Activated CD8-positive, alpha-beta T cell treated with anti-CD3 and anti-CD28 coated beads, Interleukin-2, amount 10 ng/mL, durations not matched to agents 7 days and 5 days (primary cell): ENCODE measurements at places on chromosomes 3 and 15. TPM values are rescaled to one million over a fixed set of nuclear protein-coding genes. Genes with fewer than 3 reads are reported as not detected.

GRCh38 chr3:161026612-161027510 lies 78.3 kb downstream of the B3GALNT1 start:
- no peak for DNase-seq

GRCh38 chr15:38991126-38991525 lies 426.5 kb upstream of the RASGRP1 start:
- DNase-seq: no peak

DNA sequence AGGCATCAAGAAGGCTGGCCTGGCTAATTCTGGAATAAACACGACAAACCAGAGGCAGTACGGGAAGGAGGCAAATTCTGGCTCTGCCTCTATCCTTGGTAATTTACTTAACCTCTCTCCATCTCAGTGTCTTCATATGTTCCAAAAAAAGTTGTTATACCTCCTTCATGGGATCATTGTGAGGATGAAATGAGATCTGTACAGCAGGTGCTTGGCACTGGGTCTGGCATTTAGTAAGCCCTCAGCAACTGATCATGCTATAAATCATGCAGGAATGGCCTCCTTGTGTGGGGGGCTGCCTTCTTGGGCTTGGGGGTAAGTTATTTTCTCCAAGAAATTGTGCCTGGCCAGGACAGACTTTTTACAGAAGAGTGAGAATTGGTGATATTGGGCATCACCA lies 38.3 kb upstream of the TRA2B start:
- DNase-seq: no peak

DNA sequence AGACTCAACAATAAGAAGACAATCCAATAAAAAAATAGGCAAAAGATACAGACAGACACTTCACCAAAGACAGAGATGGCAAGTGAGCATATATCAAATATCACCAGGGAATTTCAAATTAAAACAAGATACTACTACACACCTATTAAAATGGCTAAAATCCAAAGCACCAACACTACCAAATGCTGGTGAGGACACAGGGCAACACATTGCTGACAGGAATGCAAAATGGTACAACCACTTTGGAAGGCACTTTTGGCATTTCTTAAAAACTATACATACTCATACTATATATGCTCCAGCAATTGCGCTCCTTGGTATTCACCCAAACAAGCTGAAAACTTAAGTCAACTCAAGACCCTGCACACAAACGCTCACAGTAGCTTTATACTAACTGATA lies 12.9 kb downstream of the DLG1 start:
- DNase-seq: no peak

GRCh38 chr3:144900366-144900765 lies 928.7 kb downstream of the DIPK2A start:
- DNase-seq: no peak

- no peak for DNase-seq
Observed at GRCh38 chr3:195551381-195551978, 8.4 kb upstream of the PPP1R2 start.

DNA sequence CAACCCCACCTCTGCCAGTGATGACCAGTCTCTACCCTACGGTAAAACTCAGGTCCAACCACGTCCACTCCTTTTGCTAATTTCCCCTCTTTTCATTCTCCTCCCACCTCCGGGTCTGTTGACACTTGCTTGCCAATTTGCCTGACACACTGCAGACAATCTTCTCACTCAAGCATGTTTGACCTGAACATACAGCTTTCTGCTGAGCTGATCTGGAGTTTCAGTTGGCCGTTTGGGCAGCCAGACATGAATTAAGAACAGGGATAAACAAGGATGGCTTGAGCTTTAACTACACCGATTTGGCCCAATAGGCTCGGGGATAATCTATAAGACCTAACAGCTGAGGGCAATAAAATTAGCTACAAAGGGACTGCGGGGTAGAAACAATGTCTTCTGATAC lies 758.6 kb upstream of the CFAP20DC start:
- DNase-seq: no peak

DNA sequence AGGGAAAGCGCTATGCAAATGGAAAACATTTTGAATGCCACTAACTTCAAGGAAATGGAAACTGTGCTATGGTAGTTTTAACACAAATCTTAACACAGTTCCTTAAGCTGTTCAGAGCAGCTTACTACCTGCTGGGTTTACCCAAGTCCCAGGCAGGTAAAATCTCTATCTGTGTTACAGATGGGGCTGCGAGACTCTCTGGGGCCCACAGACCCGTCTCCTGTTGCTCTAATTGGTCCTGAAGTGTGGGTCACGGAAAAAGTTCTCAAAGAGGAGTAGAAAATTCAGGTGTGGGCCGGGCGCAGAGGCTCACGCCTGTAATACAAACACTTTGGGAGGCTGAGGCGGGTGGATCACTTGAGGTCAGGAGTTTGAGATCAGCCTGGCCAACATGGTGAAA lies 16.9 kb upstream of the ZFYVE19 start:
- DNase-seq: no peak

GRCh38 chr3:15164340-15164739 lies 41.7 kb upstream of the CAPN7 start:
- no peak for DNase-seq

DNA sequence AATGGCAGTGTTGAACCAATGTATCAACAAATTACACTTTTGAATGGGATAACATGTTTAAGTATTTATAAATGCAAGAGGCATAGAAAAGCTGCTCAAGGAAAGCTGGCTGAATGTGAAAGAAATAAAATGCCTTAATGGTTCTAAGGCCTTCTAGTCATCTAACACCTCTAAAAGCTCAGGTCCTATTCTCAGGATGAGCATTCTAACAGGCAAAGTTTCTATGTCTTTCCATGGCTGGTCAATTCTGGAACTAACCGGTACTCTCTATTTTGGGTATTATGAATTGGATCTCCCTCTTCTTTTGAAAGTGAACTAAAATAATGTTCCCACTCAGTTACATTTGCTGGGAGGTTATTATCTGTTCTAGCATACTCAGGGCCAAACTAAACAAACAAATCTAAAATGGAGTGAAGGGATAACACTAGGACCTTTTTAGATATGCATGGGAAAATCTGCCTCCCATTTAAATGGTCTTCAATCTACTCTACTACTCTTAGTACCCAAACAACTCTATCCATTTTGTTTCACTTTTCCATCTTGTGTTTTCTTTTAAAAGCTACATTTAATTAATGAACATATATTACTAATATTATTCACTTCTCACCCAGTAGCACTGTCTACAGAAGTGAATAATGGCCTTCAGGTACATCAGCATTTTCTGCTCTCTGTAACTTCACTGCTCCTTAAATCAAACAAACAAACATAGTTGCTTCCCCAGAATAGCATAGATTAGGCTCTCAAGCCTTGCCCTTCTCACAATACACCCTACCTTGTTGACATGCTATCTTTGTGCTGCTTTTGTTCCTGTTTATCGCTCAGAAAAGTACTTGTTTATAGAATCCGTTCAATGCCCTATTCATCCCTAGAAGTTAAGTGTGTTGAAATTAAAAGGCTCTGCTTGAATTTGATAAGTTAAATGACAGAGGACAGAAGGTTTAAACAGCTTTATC lies 46.4 kb downstream of the CBLB start:
- DNase-seq: no peak

DNA sequence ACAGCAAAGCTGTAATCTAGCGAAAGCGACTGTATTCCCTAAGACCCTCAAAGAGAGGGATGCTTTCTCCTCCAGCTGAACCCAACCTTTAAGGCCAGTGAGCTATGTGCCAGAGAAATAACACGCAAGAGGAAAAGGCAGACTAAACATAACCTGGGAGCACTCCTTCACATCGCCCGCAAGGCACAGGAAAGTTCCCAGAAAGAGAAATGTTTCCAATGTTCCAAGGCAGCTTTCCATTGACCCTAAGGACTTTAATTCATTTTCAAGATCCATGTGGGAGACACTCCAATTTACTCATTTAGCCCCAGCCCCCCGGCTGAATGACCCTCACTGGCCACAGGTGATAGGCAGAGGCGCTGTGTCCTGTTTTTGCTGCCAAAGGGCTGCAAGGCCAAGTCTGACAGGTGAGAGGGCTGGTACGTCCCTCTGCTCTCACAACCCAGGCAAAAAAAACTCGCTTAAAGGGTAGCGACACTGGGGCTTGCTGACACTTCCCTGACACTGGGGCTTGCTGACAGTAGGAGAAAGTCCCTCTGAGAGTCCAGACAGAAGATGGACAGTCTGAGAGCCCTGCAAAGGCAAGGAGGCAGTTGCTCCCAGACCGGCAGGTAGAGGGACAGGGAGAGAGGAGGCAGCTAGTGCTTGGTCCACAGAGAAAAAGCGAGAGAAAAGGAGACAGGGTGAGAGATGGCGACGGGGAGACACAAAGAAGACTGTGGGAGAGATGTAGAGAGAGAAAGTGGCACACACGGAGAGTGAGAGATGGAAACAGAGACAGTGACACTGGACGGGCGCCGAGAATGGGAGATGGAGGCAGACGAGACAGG lies 702 bp downstream of the ARHGEF3 start:
- peak; percentile 53 for DNase-seq

DNA sequence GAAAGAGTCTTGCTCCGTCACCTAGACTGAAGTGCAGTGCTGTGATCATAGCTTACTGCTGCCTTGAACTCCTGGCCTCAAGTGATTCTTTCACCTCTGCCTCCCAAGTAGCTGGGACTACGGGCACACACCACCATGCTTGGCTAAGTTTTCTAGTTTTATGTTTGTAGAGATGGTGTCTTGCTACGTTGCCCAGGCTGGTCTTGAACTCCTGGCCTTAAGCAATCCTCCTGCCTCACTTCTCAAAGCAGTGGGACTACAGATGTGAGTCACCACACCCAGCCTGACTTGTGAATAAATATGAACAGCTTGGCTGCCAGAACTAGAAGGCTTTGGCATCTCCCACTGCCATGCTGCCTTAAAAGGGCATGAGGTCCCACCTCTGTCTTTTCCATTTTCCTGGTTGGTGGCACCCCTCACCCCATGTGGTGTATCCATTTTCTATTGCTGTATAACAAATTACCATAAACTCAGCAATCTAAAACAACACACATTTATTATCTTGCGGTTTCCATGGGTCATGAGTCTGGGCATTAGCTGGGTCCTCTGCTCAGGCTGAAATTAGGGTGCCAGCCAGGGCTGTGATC lies 44.3 kb downstream of the PTPRG start:
- no peak for DNase-seq

DNA sequence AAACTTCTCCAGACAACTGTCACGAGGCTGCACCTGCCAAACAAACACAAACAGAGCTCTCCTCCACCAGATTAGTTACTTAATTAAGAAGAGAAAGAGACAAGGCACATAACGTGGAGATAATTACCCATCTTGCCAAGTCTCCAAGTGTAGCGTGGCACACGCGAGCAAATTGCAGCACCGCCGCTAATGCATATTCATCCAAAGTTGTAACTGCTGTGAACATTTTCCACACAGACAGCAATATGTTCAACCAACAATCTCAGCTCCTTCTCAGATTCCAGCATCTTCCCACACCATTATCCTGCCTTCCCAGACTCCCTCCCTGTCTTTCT lies 309.6 kb upstream of the TLE3 start:
- no peak for DNase-seq

- peak; percentile 66 for DNase-seq
Observed at GRCh38 chr3:13012221-13012691, 61.0 kb downstream of the IQSEC1 start.

- no peak for DNase-seq
Observed at GRCh38 chr3:52827866-52828376, 2.6 kb downstream of the ITIH4 start.

DNA sequence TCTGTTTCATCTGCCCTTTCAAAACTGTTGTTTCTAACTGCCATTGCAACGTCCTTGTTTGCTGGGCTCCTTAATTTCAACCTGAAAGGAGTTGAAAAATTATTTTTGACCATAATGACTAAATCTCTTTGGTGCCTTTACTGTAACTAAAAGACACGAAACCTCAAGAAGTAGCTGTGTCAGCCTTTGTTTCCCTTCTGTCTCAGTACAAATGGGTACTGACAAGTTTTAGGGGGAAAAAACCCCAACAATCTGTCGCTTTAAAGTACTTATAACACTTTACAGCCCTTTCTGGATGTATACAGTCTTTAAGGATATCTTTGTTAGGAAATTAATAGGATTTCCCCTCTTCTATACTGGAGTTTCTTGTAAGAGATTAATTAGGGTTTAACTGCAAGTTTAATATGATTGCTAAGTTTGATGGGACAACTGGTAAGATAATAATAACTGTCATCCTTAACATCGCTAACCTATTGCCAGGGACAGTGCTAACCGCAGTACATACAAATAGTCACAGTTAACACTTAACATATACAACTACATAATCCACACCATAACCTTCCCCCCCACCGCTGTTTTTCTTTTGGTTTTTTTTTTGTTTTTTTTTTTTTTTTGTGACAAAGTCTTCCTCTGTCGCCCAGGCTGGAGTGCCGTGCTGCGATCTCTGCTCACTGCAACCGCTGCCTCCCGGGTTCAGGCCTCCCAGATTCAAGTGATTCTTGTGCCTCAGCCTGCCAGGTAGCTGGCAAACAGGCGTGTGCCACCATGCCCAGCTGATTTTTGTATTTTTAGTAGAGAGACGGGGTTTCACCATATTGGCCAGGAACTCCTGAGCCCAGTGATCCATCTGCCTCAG lies 1.7 kb downstream of the GXYLT2 start:
- no peak for DNase-seq

GRCh38 chr15:88106074-88106473 lies 150.5 kb downstream of the NTRK3 start:
- DNase-seq: no peak

GRCh38 chr15:77865106-77865610 lies 212.4 kb downstream of the TBC1D2B start:
- no peak for DNase-seq

DNA sequence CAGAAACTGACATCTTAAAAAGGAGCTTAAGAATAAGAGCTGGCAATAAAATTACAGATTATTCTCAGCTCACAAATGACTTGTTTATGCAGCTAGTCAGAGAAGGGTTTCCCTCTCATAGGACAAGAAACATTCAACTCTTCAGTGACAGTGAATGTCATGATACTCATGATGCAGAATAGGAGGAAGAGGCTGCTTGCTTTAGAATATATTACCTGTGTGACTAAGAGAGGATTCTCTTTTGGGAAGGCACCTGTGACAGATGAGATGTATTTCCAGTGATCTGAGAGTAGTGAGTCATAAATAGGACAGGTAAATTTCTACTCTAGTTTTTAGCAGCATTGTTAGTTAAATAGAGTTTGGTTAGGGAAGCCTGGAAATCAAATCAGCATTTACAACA lies 39.9 kb downstream of the RASA2 start:
- DNase-seq: no peak

DNA sequence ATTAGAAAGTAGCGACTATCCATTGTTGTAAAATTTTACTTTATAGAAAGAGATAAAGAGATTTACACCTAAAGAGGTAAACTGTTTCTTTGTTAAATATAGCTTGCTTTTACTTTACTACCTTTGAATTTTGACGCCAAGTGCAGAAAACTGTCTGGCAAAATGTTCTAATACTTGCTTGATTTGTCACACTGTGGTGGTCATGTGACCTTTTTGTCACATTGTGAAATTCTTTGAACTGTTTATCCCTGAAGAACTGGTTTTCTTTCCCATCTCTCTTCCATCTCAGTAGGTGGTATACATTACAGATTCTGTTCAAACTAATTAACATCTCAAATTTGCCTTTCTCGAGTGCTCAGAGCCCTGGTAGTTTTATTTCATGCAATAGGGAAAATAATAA lies 327.4 kb downstream of the NAALADL2 start:
- no peak for DNase-seq

SOX14 gene
- not detected for total RNA-seq

NT5DC2 gene
- total RNA-seq: 52.8 TPM

ETV5 gene
- 0.97 TPM for total RNA-seq

ITIH3 gene
- not detected for total RNA-seq

PLA1A gene
- total RNA-seq: not detected

SLC38A3 gene
- total RNA-seq: not detected

UROC1 gene
- total RNA-seq: not detected

ZPLD1 gene
- total RNA-seq: not detected

GABRR3 gene
- total RNA-seq: not detected
